Esophagus mucosa (tissue), 1 donor: ENCODE measurements at places on chromosomes 12 and 14. TPM values are rescaled to one million over a fixed set of nuclear protein-coding genes. Genes with fewer than 3 reads are reported as not detected.

GRCh38 chr12:3122841-3123678 is 45.9 kb downstream of the TSPAN9 start:
- peak; percentile 55 for ATAC-seq

GRCh38 chr12:81558031-81558430 is 201.1 kb downstream of the PPFIA2 start:
- ATAC-seq, result no peak

DNA sequence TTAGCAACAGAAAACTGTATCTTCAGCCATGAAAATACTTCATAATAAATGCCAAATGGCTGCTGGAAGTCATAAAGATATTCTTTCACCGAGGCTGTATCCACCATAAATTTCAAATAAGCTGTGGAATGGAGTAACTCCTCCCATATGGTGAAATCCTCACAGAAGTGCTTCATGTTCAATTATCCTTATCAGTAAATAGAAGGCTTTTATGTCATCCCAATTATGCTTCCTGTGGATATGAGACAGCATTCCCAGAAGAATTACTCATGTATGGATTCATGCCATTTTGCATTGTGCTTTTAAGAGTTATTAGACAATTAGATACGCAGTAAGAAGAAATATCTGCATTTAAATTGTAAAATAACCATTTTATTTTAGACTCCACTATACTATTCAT is 99.0 kb downstream of the RTN1 start:
- ATAC-seq, result no peak

DNA sequence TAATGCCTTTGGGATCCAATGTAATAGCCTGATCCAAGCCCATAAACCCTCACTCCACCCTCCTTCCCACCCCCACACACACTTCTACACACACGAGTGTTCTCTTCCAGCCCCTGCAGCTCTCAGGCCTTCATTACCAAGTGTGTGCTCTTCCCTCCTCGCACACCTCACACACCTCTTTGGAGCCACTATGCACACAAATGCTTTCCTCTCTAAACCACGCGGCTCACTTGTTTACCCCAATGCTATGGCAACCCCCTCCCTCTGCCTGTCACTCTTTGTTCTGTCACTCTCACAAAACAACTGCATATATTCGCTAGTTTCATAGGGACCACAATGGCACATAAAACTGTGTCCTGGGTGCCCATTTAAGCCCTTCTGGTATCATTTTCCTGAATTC is 35.1 kb downstream of the PPP2R5E start:
- ATAC-seq, result no peak

GRCh38 chr14:79369359-79370332 is 841.7 kb downstream of the DIO2 start:
- no peak for ATAC-seq

- peak; percentile 87 for ATAC-seq
These were observed 82.5 kb upstream of the EVL start for GRCh38 chr14:99982537-99983250.

DNA sequence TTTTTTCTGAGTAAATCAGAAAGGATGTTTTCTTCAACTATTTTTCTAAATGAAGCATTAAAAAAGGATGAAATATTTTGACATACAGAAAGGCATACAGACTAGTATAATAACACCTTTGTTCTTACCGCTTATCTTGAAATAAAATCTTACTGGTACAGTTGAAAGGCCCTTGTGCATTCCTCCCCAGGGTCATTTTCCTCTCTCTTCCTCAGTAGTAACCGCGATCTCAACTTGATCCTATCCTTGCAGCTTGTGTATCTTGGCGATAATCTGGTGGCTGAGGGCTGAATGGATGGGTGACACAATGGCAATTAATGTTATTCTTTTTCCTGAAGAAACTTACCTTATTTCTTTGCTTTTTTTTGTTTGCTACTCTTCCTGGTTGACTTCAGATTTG is 18.5 kb downstream of the GAS2L3 start:
- no peak for ATAC-seq

Gene SPTSSA
- 18.5 TPM for total RNA-seq

Gene SCN8A
- 0.68 TPM for total RNA-seq

DNA sequence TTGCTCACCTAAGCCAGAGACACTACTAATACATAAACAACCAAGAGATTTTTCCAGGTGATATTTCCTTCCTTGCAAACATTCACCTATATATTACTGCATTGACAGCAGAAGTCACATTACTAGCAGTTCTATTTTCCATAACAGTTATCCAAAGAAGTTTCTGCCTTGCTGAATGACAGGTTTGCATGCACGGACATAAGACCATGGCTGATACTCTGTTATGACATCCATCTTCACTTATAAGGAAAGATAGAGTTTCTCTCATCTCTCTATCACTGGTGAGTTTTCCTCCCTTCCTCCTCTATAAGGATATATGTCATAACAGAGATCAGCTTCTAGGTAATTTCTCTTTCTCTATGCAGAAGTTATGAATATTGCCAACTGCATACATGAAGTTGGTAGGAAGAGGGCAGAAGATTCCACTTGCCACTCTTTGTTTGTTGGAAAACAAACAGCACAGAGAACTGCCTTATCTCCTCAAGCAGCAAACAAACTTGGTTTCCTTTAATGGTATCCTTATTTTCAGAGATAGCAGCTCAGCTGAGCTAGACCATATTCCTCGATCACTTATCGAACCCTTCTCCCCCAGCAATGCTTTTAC is 557.0 kb downstream of the VRK1 start:
- ATAC-seq, result no peak
